ENCODE measurements at places on chromosomes 12 and 14.

DNA sequence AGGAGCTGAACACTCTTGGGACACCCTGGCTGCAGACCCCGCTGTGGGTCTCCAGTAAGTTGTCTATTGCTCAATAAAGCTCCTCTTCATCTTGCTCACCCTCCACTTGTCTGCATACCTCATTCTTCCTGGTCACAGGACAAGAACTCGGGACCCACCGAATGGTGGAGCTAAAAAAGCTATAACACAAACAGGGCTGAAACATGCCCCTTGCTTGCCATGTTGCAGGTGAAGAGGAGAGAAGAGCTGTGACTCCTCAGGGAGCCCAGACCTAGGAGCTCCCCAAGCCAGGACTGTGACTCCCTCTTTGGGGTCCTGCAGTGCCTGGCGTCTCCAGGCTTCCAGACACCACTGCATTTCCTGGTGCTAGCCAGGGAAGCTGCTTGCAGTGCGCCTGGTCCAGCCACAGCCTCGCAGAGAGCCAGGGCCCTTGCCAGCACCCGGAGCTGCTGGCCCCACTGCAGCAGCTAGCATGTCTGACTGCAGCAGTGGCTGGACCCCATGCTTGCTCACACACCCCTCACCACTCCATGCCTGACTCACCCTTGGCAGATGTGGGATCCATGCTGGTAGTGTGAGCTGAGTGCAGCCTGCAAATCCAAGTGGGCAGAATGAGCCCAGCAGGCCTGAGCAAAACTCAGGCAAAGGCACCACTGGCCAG, 37.1 kb upstream of the OR5AU1 start:
- no peak for DNase-seq

DNA sequence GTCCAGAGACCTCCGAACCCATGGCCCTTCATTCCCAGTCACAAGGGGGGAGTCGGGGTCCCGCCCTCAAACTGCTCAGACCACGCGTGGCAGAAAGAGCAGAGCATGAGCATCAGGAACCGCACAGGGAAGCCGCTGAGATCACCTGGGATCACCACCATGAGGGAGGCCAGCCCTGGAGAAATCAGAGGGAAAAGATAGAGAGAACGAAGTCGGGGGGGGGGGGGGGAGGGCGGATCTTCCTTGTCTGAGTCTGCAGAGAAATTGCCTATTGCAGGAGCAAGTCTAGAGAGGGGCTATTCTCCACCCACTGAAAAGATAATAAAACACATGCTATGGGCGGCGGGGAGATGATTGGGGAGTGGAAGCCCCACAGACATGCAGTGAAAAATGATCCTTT, 884 bp upstream of the TMEM132C start:
- no peak for DNase-seq

DNA sequence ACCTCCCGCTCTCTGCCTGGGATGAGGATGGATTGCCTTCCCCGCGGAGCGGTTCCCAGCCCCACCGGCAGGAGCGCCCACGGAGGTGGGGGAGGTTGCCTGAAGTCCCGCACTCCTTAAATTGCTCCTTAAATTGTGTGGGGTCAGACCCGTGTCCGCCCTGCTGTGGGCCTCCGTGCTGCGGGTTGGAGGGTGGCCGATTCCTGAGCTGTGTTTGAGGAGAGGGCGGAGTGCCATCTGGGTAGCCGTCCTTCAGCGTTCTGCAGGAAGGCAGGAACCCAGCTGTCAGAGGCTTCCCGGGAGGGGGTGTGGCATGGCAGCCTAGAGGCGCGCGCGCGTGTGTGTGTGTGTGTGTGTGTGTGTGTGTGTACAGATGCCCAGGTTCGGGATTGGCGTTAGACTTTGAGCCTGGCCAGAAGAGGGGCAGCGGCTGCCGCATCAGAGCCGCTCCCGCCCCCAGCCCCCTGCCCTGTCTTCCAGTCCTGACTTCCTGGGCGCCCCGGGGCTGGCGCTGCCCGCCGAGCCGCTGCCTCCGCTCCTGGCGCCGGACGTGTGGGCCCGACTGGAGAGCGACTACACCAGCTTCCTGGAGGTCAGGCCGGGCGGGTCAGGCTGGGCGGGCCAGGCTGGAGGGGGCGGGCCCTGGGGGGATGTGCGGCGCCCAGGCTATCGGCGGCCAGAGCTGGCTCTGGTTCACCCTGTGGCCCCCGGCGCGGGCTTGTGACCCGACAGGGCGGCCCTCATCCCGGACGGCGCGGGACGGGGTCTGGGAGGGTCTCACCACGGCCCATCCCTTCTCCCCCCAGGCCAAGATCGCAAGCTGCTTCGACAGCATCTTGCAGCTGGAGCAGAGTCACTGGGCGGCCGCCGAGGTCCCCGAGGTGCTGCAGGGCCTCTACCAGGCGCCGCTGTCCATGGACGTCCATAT, 9.2 kb downstream of the EXOC3L4 start:
- DNase-seq, result no peak

DNA sequence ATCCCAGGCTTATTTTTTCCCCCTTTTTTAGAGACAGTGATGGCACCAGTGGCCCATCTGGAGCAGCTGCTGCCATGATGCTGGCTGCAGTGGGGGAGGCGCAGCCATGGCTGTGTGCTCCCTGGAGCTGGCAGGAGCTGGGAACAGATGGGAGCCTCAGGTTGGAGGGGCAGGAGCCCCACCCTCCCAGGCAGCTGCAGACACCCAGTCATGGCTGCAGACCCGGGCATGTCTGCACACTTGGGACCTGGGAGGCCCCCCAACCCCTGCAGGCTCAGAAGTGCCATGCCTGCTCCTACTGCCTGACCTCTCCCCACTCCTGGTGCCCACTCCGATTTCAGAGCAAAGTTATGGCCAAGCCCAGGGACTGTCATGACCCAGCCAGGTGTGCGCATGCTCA, 25.1 kb downstream of the CDKL1 start:
- DNase-seq, result no peak

DNA sequence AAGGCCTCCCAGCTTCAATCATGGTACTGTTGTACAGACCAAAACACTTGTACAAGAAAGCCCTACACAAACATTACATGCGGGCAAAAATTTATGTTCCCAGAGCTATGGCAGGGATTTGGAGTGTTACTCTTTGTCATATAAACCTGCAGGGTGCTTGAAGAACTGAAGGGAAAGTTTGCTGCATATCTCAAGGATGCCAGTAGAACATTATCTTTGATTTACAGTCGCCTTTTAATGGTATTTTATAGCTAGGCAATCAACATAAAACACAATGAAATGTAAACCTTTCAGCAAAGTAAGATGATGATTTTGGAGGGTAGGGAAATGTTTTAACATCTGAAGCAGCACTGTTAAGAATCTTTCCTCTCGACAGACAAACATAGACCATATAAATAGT, 305.6 kb downstream of the KCNH5 start:
- DNase-seq, result no peak

GRCh38 chr14:92994942-92995341, 72.0 kb downstream of the CHGA start:
- DNase-seq, result no peak

DNA sequence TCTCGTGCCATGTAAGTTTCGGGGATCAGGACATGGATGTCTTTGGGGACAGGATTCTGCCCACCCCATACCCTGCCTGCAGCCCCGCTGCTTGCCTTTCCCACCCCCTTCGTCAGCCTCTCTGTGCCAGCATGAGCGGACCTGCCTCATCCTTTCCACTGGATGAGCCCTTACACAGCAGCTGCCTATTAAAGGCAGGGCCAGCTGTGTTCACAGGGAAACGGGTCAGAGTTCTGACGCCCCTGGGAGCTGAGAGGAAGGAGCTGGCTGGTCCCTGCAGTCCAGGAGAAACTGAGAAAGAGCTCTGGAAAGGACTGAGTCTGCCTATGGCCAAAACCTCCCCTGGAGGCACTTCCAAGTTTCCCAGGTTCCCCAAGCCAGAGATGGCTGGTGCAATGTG, 83.5 kb upstream of the NCOR2 start:
- DNase-seq, result no peak

GRCh38 chr12:25552681-25553080, 402 bp downstream of the LMNTD1 start:
- no peak for DNase-seq

- no peak for DNase-seq
These were observed 31.2 kb upstream of the MED13L start for GRCh38 chr12:116308647-116309046.

DNA sequence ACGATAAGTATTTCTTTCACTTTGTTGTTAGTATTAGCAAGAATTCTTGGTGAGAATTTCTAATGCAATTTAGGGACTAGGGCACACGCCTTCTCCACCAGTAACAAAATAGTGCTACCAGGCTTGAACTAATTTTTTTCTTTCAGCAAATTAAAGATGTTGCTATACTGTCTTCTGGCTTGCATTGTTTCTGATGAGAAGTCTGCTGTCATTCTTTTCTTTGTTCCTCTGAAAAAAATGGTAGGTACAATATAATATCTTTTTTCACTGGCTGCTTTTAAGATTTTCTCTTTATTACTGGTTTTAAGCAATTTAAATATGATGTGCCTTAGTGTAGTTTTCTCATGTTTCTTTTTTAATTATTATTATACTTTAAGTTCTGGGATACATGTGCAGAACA, 171.2 kb downstream of the PCNX1 start:
- DNase-seq, result no peak

DNA sequence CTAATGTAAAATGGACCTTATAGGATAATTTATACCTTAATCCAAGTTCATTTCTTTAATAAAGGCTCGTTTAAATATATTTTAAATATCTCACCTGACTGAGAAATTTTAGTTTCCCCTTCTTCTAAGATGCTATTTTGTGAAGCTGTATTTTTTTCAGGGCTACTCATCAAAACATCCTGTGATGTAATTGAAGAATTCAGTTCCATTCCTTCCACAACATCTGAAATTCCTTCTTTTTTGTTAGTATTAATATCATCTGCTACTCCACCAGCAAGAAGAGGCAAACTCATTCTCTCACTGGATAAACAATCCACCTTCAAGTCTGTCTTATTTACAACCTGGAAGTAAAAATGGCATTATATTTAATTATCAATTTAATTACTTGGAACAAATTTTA, 22.5 kb downstream of the LGALS3 start:
- no peak for DNase-seq

DNA sequence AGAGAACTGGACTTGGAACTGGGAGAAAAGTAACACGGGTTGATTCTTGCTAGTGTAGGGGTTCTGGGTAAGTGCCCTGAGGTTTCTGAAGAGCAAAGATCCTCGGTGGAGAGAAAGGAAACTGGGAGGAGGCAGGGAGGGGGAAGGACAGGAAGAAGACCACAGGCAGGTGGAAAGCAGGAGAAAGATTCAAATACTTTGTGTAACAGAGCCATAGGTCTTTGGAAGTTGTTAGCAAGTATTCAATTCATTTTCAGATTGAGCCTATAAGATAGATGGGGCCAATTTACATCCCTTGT, 1.3 kb downstream of the PNP start:
- DNase-seq, result no peak

GRCh38 chr12:6899427-6899826, 5.2 kb upstream of the LRRC23 start:
- no peak for DNase-seq

DNA sequence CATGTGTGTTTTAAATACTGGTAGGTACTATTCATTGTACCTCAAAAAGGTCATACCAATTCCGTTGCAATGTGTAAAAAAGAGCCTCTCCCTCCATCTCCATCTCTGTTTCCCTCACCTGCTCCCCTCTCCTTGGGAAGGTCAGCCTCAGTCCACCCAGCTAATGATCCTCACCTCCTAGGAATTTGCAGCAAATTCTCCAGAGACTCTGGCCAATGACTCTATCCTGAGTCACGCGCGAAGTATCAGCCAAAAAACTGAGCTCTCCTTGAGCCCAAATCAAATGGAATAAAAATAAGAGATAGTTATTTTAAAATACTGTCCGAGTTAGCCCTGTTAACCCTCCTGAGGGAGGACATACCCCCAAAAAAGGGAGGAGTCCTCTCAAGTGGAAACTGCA, 148.4 kb downstream of the DPF3 start:
- DNase-seq, result no peak

DNA sequence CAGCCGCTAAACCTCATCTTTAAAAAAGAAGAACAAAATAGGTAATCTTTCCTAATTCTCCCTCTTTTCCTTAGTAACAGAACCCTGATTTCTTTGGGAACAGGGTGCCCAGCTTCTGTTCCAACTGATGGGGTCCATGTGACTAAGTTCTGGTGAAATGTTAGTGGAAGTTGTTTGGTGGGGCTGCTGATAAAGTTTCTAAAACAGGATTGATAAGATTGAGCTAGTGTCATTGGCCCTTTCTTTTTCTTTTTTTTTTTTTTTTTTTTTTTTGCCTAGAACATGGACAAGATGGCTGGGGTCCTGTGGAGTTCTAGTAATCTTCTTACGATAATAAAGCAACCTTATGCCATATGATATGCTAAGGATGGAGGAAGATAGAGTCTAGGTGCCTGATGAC, 16.2 kb upstream of the TUBA1B start:
- DNase-seq, result no peak

DNA sequence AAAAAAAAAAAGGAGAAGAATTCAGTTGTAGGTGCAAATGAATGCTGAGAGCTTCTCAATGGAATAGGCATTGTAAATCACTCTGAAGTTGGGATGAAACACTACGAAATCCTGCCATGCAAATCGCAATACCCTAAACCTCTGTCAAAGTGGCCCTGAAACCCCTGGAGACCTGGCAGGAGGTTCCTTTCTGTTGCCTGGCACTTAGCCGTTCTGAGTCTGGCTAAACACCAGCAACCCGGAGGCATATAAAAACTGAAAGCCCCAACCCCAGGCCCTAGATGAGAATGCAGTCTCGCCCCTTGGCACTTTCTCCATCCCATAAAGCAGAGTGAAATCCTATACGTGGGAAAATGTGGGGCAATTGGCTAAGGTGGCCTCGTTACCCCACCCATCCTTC, 151.5 kb upstream of the PARP11 start:
- DNase-seq, result no peak

DNA sequence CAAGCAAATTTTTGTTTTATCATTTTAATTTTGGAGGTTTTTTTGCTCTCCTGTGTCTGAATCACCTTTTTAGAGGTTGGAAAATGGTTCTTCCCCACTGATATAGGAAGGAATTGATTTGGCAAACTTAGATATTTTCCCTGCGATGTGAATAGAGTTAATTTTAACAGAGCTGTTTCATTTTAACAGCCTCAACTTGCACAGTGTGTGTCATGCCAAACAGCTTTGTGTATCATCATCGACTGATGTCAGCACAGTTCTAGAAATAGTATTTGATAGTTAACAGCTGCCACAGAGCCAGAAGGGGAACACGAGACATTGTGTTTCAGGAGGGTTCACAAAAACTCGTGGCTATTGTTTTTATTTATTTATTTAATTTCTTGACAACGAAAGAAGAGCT, 243.1 kb upstream of the FOXN3 start:
- no peak for DNase-seq

DNA sequence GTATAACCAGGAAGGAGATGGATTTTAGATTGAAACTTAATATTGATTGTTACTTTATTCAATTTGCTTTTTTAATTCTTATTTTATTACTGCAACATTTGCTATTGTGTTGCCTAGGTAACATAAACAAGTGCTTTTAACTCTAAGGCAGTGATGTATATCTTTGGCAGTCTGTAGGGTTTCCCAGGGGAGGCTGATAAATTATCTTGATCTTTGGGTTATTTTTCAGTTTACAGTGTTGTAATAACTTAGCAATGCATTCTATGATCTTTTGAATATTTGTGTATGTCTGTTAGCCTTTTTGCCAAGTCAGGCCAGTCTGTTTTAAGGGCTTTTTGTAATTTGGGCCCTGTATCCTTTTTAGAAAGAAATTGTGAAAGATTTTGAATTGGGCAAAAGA, 7.8 kb upstream of the DTD2 start:
- no peak for DNase-seq

GRCh38 chr12:122422730-122423257, 325 bp upstream of the CLIP1 start:
- no peak for DNase-seq

- DNase-seq, result no peak
These were observed 768.3 kb upstream of the ATXN7L3B start for GRCh38 chr12:73769337-73769736.

All from iPS DF 19.7 (cell line).